CMK (cell line): ENCODE measurements at places on chromosomes 13 and 19.
A peak's percentile ranks its signal among the peaks of the same experiment; 100 is the strongest.

DNA sequence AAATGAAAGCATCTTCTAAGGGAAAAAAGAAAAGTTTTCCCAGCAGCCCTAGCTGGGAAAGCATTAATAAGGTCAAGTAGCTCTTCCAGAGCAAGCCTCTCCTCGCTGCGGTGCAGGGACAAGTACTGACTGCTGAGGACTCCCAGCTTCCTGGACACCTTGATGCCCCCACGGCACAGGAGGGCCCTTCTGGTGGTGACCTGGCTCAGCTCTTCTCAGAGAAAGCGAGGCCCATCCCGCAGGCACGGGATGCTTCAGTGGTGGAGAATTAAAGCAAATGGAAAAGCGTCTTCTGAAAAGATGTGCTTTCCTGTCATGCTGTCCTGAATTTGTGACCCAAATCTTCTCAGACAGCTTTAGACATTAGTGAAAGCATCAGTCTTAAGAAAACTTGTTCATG is 38.8 kb upstream of the LATS2 start:
- DNase-seq, result no peak

DNA sequence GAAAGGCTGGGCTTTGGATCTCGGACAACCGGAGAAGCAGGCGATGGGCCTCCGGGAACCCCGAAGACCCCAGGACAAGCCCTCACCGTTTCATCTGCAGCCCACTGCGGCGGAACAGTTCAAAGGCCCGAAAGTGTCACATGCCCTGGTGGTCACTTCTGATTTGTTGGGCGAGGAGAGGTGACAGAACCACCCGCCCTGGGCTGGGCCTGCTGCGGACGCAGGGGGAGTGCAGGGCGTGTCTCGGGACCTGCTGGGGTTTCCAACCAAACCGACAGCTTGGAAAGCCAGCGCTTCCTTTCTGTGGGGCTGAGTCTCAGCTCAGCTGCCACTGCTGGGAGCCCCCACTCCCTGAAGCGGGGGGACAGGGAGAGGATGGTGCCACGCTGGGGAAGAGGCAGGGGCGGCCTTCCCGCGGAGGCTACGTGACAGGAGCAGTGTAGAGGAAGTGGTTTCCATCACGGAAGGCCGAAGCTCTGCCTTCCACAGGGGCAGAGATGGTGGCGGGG is 22.8 kb upstream of the ZBTB7A start:
- peak; percentile 79 for DNase-seq

GRCh38 chr13:70630247-70630646 is 522.0 kb upstream of the KLHL1 start:
- no peak for DNase-seq

GRCh38 chr19:32269831-32270230 is 75.6 kb upstream of the ZNF507 start:
- no peak for DNase-seq

DNA sequence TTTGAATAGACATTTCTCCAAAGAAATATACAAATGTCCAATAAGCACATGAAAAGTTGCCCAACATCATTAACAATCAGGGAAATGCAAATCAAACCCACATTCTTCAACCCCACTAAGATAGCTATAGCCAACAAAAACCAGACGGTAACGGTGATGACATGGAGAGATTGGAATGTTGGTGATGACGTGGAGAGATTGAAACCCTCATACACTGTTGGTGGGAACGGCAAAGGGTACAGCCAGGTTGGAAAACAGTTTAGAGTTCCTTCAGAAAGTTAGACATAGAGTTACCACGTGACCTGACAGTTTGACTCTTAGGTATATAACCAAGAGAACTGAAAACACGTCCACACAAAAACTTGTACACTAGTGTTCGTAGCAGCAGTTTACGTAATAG is 48.1 kb downstream of the TNFRSF19 start:
- DNase-seq, result no peak

DNA sequence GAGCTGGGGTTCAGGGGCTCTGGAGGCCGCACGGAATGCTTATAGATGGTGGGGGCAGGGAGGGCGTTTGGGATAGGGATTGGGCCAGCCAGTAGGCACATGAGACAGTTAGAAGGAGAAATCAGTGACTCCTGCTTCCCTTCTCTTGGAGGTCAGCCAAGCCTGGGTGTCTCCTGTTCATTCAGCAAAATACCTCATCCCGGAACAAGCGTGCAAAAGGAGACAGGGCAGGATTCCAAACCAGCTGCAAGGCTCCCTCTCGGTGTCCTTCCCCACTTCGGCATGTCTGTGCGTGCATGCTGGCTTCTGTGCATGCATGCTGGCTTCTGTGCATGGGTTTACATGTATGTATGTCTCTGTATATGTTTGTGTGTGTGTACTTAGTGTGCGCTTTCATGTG is 37.3 kb upstream of the PEPD start:
- no peak for DNase-seq

GRCh38 chr19:24159707-24160106 is 72.7 kb downstream of the ZNF254 start:
- DNase-seq, result no peak
